Activated naive CD4-positive, alpha-beta T cell treated with anti-CD3 and anti-CD28 coated beads, Interleukin-2, amount 50 U/mL, for 72 hours (primary cell): ENCODE measurements at places on chromosomes 5 and 9. TPM values are rescaled to one million over a fixed set of nuclear protein-coding genes. Genes with fewer than 3 reads are reported as not detected.

Gene BTNL8
- not detected for total RNA-seq

Gene GMCL2
- not detected for total RNA-seq

GRCh38 chr9:137422604-137423513 is at the start of the genes EXD3 and NOXA1:
Gene EXD3, minus strand, starts transcription at chr9:137423162. Its CDS starts 27,805 bp downstream, at chr9:137395357.
Gene NOXA1, plus strand, starts transcription at chr9:137423393. Its CDS starts 137 bp downstream, at chr9:137423530.
- DNase-seq, result peak; percentile 88

GRCh38 chr9:94514722-94515121 is 40.2 kb upstream of the PCAT7 start:
- DNase-seq, result no peak

Gene ADRA1B
- not detected for total RNA-seq

- no peak for DNase-seq
Observed at GRCh38 chr9:21804791-21805190, 2.4 kb downstream of the MTAP start.

- DNase-seq, result no peak
Observed at GRCh38 chr9:1599961-1600360, 415.2 kb upstream of the SMARCA2 start.

DNA sequence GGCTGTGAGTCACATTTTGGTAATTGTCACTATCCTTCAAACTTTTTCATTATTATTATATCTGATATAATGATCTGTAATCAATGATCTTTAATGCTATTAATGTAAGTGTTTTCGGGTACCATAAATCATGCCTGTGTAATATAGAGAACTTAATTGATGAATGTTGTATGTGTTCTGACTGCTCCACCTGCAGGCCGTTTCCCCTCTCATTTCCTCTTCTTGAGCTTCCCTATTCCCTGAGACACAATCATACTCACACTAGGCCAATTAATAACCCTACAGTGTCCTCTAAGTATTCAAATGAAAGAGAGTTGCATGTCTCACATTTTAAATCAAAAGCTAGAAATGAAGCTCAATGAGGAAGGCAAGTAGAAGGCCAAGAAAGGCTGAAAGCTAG is 420.9 kb upstream of the SGCD start:
- DNase-seq, result no peak

Gene PDLIM4
- total RNA-seq, result not detected

GRCh38 chr5:119840175-119840574 is 210.8 kb downstream of the FAM170A start:
- no peak for DNase-seq

Gene INSL6
- total RNA-seq, result not detected

DNA sequence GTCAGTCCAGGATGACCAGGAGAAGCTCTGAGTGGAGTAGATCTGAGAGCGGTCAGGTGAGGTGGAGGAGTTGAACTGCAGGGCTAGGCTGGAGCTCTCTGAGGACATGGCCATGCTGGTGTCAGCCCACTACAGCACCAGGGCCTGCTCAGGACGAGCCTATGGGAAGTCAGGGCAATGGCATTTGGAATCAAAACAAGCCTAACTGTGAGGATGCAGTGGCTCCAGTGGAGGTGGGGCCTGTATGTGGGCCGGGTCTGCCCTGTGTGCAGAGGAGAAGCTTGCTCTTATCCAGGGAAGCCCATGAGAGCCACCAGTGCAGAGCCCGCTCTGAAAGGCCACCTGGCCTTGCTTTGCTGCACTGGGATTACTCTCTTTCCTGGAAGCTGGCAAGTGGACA is 11.1 kb downstream of the CXCL14 start:
- no peak for DNase-seq

Gene FAXDC2
- total RNA-seq, result 0.57 TPM

- DNase-seq, result no peak
Observed at GRCh38 chr5:93017849-93018248, 563.2 kb downstream of the NR2F1-AS1 start.

DNA sequence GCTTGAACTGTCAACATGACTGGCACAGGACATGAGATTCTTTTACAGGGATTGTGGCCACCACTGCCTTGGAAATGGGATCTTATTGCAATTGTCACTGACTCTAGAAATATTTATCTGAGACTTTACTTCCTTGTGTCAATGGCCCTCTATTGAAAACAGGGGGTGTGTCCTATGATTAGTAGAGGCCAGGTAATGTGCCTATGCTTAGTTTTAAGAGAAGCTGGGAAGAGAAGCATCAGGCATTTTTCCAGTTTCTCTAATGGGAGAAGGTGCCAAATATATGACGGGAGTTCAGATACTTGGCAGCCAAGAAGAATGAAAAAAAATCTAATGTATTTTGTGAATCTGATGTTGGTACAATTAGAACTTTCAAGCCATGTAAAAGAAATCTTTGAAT is 73.9 kb upstream of the VCAN start:
- DNase-seq, result no peak

Gene CCNJL
- 0.07 TPM for total RNA-seq

DNA sequence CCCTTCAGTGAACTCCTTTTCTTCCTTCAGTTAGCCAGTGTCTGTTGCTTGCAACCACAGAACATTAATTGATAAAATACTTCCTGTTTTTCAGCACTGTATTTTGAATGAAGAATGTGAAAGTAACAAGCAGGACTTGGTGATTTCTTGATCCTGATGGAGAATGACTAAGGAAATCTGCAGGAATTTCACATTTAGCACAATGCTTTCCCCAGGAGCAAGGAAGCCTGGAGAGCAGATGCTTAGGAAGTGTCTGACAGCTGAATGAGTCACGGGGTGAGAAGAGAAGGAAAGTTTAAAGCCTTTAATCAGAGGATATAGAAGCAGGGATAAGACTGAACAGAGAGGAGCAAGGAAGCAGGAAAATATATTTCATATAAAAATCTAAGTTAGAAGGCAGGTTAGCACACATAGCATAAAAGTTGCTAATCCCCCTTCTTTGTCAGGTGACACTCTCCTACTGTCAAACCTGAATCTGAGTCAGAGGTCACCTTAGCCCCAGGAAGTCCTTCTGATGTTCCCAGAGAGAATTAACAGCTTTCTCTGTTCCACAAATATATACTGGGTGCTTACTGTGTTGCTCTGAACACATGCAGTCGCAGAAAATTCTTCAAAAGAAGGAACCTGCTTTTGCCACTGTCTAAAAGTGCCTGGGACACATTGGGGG is 59.7 kb downstream of the GNA14 start:
- no peak for DNase-seq

- no peak for DNase-seq
Observed at GRCh38 chr5:67202828-67203227, 6.2 kb upstream of the CD180 start.

DNA sequence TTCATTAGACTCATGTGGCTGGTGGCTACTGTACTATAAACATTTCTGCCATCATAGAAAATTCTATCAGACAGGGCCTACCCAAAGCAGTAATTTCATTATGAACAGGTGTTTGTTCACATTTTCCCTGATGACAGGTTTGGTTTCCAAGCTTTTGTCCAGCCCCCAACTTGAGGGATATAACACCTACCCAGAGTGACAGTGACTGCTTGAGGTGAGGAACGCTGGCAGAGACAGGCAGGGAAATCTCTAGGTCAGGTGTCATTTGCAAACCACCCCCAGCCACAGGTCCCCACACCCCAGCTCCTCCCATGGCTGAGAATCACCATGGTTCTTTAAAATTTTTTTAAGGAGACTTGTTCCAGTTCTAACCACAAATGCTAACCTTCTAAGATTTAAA is 25.5 kb downstream of the GOLM1 start:
- peak; percentile 6 for DNase-seq

DNA sequence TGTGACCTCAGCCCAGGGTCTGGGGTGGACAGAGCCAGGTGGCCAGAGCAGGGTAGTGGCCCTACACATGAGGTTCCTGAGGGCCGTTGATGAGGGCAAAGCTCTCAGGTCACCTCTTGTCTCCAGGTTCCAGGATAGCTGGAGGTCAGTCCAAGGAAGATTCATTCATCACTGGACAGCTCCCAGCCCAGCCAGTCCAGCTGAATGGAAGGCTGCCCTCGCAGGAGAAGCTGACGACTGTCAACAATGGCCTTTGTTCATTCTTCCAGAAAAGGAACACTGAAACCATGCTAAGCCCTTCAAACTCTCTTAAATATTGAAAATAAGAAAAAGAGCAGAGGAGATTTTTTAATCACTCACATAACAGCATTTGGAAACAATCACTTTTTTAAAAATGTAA is 169.7 kb upstream of the TBCA start:
- DNase-seq, result no peak

Gene CKMT2
- total RNA-seq, result not detected

GRCh38 chr5:36777105-36777757 is 99.3 kb upstream of the NIPBL start:
- no peak for DNase-seq
